ENCODE measurements at places on chromosomes 7 and 10.

- DNase-seq = no peak
These were observed 75.7 kb downstream of the IGF2BP3 start for GRCh38 chr7:23394488-23395171.

GRCh38 chr7:51369746-51370145 lies 53.1 kb upstream of the COBL start:
- no peak for DNase-seq

DNA sequence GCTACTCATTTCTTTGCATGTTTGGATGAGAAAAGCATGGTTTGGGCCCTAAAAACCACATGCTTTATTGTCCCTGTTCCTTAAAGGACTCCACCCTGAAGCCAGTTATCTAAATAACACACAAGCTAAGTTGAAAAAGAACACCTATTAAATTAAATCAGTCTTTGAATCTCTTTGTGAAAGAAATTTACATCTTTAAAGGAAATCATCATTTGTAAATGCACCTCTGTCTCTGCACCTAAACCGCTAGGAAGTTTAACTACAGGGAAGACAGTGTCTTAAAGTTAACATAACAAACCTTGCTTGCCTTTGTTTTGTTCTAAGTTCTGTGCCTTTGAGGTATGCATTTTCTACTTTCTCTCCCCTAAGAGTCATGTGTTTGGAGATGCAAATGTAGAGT lies 52.6 kb downstream of the HTR7 start:
- no peak for DNase-seq

DNA sequence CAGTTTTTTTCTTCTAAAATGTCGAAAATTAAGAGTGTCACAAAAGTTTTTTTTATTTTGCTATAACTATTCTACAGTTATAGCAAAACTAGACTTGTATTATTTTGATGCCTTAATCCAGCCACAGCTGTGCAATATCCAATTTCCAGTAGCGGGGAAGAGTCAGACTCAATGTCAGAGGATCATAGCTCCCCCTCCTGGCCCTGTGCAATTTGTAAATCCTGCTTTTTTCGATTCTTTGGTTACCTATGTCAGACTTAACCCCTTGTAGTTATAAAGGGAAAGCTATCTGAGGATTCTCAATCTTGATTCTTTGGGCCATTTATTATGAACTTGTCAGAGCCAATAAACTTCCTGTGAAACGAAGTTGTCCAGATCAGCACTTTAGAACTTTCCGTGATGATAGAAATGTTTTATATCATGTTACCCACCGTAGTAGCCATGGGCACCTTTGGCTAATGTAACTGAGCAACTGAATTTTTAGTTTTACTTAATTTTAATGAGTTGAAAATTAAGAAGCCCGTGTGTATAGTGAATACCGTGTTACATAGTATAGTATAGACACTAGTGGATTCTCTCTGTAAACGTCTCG lies 87.7 kb upstream of the PRKCQ start:
- DNase-seq = no peak

- DNase-seq = no peak
These were observed 157.0 kb downstream of the EMX2 start for GRCh38 chr10:117699436-117700075.

- peak; percentile 48 for DNase-seq
These were observed 836 bp downstream of the KMT2E start for GRCh38 chr7:105014693-105015389.

GRCh38 chr10:59607970-59608369 lies 101.7 kb downstream of the SLC16A9 start:
- DNase-seq = no peak

Data from activated effector memory CD4-positive, alpha-beta T cell treated with Interleukin-2 at 50 U/mL for 16 hours (primary cell).